Spinal cord (tissue), 10 donors: ENCODE measurements at places on chromosomes 7 and 10. TPM values are rescaled to one million over a fixed set of nuclear protein-coding genes. Genes with fewer than 3 reads are reported as not detected.

DNA sequence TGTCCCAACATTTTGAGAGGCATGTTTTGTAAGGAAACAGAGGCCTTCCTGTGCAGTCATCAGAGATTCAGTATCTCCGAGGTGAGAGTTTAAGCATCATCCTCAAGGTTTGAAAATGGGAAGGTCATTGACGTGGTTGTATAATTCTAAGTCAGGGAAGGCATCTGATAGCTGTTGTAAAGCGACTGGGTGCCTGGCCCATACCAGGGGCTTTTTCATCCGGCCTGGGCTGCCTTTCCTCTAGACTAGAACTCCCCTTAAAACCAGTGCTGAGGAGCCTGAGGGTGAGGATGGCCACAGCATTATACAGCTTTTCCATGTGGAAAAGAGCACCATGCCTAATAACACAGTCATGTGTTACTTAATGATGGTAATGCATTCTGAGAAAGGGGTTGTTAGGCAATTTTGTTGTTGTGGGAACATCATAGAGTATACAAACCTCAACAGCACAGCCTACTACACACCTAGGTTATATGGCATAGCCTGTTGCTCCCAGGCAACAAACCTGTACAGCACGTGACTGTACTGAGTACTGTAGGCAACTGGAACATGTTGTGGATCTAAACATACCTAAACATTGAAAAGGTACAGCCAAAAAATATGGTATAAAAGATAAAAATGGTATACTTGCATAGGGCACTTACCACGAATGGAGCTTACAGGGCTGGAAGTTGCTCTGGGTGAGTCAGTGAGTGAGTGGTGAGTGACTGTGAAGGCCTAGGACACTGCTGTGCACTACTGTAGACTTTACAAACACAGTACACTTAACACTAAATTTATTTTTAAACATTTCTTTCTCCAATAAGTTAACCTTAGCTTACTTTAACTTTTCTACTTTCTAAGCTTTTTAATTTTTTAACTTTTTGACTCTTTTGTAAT lies 13.5 kb upstream of the CACUL1 start:
- H3K27me3 ChIP-seq, result no peaks in the 10 kb centered on the region
- no peak for DNase-seq
- H3K4me3 ChIP-seq, result no peak overlapping the region
- H3K27ac ChIP-seq, result no peak overlapping the region
- peaks cover 4% of the 10 kb centered on the region for H3K4me1 ChIP-seq

- peaks cover 23% of the 10 kb centered on the region for H3K4me1 ChIP-seq
- peaks cover 48% of the 10 kb centered on the region for H3K36me3 ChIP-seq
- no peak for DNase-seq
- H3K27ac ChIP-seq, result peak overlapping the region; percentile 73
- H3K4me3 ChIP-seq, result peak overlapping the region; percentile 82
These were observed 826 bp downstream of the CHPF2 start for GRCh38 chr7:151232917-151233701.

- H3K4me3 ChIP-seq, result no peak overlapping the region
- no peak overlapping the region for H3K27ac ChIP-seq
- no peaks in the 10 kb centered on the region for H3K27me3 ChIP-seq
- H3K36me3 ChIP-seq, result no peaks in the 10 kb centered on the region
- H3K4me1 ChIP-seq, result no peaks in the 10 kb centered on the region
These were observed 48.8 kb downstream of the PNLIPRP3 start for GRCh38 chr10:116476461-116476860.

DNA sequence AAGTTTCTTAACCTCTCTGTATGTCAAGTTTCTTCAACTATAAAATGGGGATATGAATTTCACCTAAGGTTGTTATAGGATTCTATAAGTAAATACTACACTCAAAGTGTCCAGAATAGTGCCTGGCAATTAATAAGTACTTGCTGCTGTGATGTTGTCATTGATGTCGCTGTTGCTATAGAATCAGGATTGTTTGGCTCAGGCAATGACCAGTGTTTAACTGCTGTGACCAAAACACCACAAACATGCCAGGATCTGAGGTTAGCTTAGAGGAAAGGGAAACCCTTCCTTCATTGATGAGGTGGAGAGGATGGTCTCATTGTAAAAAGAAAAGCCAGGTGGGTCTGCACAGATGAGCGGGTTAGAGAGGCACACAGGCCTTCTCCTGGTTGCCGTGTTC lies 223.1 kb upstream of the INHBA start:
- H3K4me1 ChIP-seq, result no peaks in the 10 kb centered on the region
- no peak overlapping the region for H3K4me3 ChIP-seq
- no peaks in the 10 kb centered on the region for H3K27me3 ChIP-seq
- no peak overlapping the region for H3K27ac ChIP-seq

GRCh38 chr7:159086301-159086925 lies 58.3 kb downstream of the VIPR2 start:
- no peak for DNase-seq
- peaks cover 8% of the 10 kb centered on the region for H3K36me3 ChIP-seq
- H3K27me3 ChIP-seq, result no peaks in the 10 kb centered on the region

GRCh38 chr10:123229927-123230630 lies 75.9 kb downstream of the BUB3 start:
- H3K27me3 ChIP-seq, result no peaks in the 10 kb centered on the region
- H3K36me3 ChIP-seq, result no peaks in the 10 kb centered on the region
- no peak for DNase-seq
- H3K4me3 ChIP-seq, result no peak overlapping the region
- no peak overlapping the region for H3K27ac ChIP-seq
- H3K4me1 ChIP-seq, result no peaks in the 10 kb centered on the region

DNA sequence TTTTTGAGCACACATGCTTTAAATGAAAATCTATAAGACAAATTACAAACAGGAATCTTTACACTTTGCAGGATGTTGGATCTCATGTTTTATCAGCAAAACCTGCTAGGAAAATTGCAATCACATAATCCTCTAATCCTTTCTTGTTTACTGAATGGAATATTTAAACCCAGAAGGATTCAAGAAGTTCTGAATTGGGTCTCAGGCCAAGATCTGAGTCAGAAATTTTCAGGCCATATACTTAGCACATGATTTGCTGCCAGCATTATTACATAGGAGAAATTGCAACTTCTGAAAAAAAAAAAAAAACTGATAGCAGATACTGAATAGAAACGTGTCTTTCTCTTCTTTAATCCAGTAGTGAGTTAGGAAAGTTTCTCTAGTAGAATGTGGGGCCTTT lies 1005.3 kb upstream of the POT1 start:
- no peak overlapping the region for H3K27ac ChIP-seq
- H3K27me3 ChIP-seq, result no peaks in the 10 kb centered on the region
- no peaks in the 10 kb centered on the region for H3K4me1 ChIP-seq

DNA sequence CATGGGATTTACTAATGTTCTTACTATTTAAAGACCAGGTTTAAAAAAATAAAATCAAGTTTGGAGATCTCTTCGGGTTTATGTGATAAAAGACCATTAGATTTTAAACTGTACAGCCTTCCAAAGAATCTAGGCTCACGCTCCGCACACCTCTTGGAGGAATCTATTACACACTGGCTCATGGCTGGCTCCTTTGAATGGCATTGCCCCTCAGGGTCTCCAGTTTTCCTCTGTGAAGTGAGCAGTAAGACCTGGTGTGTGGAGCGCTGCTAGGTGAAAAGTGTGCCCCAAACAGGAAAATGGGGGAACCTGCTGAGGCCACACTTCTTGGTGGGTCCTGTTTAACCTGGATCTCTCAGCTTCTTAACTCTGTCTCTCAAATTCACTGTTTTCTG lies 142.3 kb downstream of the KAT6B start:
- no peak overlapping the region for H3K4me3 ChIP-seq
- no peaks in the 10 kb centered on the region for H3K4me1 ChIP-seq
- DNase-seq, result no peak
- no peaks in the 10 kb centered on the region for H3K36me3 ChIP-seq
- no peaks in the 10 kb centered on the region for H3K27me3 ChIP-seq

DNA sequence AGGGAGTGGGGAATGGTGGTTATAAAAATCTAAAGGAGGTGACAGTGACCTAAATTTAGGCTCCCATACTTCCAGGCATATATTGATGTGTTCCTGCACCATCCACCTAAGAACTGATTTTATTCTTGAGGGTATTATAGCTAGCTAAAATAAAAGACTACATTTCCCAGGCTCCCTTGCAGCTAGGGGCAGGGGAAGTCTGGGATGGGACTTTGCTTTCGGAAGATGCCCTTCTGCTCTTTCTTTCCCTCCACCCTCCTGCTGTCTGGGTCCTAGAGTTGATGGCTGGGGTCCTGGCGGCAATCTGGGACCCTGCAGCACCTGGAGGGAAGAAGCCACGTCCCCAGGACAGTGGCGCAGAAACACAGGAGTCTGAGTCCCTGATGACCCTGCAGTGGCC lies 53.8 kb upstream of the SAMD8 start:
- H3K36me3 ChIP-seq, result no peaks in the 10 kb centered on the region
- no peak for DNase-seq
- no peak overlapping the region for H3K4me3 ChIP-seq
- H3K4me1 ChIP-seq, result peaks cover 5% of the 10 kb centered on the region
- no peaks in the 10 kb centered on the region for H3K27me3 ChIP-seq
- H3K27ac ChIP-seq, result no peak overlapping the region

DNA sequence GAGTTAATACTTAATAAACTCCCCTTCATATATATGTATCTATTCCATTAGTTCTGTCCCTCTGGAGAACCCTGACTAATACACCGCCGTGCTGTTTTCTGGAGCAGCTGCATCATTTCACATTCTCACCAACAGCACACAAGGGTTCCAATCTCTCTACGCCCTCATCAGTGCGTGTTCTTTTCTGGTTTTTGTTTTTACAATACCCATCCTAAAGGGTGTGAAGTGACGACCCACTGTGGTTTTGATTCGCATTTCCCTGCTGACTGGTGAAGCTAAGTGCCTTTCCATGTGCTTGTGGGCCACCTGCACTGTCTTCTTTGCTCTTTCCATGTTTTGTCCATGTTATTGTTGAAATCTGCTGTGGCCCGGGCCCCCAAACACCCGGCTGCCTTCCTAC lies 11.0 kb upstream of the INSIG1 start:
- DNase-seq, result no peak
- H3K4me1 ChIP-seq, result no peaks in the 10 kb centered on the region
- no peak overlapping the region for H3K4me3 ChIP-seq
- H3K27ac ChIP-seq, result no peak overlapping the region

GRCh38 chr7:11911900-11912299 lies 79.9 kb upstream of the THSD7A start:
- no peaks in the 10 kb centered on the region for H3K27me3 ChIP-seq
- DNase-seq, result peak; percentile 34
- H3K27ac ChIP-seq, result no peak overlapping the region
- H3K36me3 ChIP-seq, result no peaks in the 10 kb centered on the region
- no peak overlapping the region for H3K4me3 ChIP-seq

DNA sequence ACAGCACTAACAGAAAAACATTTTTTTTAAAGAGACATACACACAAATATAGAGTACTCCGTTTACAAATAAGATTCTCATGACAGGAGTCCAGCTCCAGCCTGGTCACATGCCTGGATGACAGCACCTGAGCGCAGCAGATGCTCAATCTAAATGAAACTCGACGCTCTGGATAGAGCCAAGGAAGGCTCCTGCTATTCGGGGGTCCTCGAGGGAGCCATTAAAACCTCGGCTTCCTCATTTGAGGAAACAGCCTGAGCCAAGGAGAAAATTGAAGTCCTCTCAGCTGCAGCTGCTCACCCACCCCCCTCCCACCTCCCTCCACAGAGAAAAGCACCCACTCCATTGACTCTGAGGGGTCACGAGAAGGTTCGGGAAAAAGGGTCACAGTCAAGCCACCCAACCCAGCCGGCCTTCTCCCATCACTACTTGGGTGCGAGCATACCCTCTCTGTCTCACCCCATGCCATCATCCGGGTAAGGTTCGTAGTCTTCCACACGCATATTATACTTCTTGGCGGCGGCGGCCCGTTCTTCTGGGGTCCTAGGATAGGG lies 673 bp downstream of the NDUFB8 start:
- H3K27ac ChIP-seq, result peak overlapping the region; percentile 84
- H3K36me3 ChIP-seq, result peaks cover 32% of the 10 kb centered on the region
- peaks cover 7% of the 10 kb centered on the region for H3K4me1 ChIP-seq
- no peaks in the 10 kb centered on the region for H3K27me3 ChIP-seq

GRCh38 chr7:31437250-31437865 lies 76.5 kb upstream of the ITPRID1 start:
- no peaks in the 10 kb centered on the region for H3K36me3 ChIP-seq
- no peak for DNase-seq
- H3K27ac ChIP-seq, result no peak overlapping the region
- no peak overlapping the region for H3K4me3 ChIP-seq
- H3K4me1 ChIP-seq, result peaks cover 3% of the 10 kb centered on the region
- peaks cover 2% of the 10 kb centered on the region for H3K27me3 ChIP-seq

DNA sequence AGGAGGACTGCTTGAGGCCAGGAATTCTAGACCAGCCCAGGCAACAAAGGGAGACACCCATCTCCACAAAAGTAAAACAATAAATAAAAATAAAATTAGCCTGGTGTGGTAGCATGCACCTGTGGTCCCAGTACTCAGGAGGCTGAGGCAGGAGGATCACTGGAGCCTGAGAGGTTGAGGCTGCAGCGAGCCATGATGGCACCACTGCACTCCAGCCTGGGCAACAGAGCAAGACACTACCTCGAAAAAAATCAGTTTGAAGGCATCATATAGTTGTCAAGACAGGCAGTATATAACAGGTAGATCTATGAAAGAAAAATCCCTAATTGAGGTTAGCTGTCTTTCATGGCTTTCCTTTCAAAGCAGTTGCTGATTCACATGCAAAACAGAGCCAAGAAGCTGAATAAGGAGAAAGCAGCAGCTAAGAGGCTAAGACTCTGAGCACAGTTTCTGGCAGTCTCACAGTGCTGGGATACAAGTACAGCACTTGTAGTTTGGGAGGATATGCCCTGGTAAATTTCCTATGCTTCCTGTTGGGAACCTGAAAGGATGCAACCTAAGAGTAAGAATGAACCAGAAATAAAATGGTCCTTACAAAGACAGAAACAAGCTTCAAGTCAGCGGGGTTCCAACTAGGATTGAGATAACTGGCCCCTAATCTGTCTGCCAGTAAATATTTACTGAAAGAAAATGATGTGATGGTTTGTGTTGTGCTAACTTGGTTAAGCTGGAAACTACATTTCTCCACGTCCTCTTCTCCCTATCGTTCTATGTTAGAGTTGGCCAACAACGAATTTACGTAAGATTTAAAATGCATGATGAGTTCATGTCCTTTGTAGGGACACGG lies 368.5 kb upstream of the HPS1 start:
- H3K4me1 ChIP-seq, result no peaks in the 10 kb centered on the region
- H3K27me3 ChIP-seq, result no peaks in the 10 kb centered on the region
- no peak overlapping the region for H3K27ac ChIP-seq

Gene HMX2
- total RNA-seq, result not detected

Gene MLXIPL
- 0.55 TPM for total RNA-seq

Gene GNAI1
- total RNA-seq, result 113 TPM

Gene LBX1
- 4.0 TPM for total RNA-seq
